G401 (cell line): ENCODE measurements at places on chromosomes 2 and 18.

DNA sequence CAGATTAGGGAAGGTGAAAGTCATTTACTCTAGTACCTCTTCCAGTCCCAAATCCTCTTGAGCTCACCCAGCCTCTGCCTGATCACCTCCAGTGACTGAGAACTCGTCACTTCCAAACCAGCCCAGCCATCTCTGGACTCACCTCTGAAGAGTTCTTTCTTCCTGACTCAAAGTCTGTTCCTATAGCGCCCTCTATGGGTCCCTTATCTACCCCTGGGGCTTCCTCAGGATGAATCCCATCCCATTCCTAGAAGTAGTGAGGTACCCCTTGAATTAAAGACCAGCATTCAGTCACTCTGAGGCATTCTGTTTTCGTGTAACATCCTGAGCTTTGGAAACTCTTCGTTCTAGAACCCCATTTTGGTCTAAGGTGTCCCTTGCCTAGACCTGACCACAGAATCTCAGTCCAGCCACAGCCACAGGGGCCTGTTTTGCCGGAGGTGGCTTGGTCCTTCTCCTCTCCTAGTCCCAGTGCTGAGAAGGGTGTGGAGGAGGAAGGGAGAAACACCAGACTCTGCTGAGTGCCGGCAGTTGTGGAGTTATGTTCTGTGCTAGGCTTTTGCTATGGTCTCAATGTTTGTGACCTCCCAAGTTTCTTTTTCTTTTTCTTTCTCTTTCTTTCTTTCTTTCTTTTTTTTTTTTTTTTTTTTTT lies 32.7 kb downstream of the SIX3 start:
- DNase-seq: peak; percentile 15

DNA sequence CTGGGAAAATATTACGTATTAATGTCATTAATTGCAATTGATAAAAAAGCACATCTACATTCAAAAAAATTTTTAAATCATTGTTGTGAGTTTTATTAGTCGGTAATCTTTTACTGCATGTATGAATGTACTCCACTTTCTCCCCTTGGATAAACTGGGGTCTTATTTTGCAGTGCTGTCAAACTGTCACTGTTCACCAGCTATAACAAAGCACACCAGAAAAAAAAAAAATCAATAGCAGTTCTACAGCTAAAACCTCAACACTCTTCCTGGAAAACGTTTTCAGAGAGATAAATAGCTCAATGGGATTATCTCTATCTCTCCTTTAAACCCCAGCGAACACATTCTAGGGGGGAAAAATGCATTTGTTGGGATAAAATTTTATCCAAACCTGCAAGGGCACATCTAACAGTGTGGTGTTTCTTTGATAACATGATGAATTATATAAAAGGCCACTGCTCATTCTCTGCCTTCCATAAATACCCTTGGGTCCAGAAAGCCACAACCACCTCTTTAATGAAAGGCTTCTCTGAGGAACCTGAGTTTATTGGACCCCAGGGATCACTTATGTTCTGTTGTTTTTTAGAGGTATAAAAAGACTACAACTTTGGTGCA lies 219.9 kb downstream of the CDH20 start:
- no peak for DNase-seq

GRCh38 chr2:29031046-29031445 lies 43.3 kb downstream of the PCARE start:
- no peak for DNase-seq

DNA sequence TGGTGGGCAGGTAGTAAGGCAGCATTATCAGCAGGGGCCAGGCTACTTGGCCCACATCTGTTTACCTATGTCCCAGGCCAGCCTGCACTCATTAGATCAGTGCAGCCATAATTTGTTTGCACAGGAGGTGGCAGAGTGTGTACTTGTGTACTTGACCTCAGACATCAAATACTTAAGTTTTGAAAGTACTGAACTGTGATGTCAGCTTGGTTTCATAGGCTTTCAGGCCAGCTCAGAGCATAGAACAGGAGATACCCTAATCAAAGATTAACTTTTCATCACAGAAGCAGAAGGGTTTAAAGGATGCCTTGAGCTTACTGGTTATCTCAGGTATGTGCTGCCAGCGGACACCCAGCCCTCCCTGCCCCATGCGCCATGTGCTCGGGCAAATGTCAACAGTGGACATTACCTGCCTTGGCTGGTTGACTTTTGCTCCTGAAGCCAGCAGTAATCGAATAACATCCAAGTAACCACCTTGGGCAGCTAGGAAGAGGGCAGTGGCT lies 33.2 kb downstream of the ANKRD29 start:
- no peak for DNase-seq

- DNase-seq: peak; percentile 31
These were observed 220.8 kb downstream of the GULP1 start for GRCh38 chr2:188512456-188512855.

- DNase-seq: no peak
These were observed 20.8 kb downstream of the LAMA1 start for GRCh38 chr18:7096838-7097237.

DNA sequence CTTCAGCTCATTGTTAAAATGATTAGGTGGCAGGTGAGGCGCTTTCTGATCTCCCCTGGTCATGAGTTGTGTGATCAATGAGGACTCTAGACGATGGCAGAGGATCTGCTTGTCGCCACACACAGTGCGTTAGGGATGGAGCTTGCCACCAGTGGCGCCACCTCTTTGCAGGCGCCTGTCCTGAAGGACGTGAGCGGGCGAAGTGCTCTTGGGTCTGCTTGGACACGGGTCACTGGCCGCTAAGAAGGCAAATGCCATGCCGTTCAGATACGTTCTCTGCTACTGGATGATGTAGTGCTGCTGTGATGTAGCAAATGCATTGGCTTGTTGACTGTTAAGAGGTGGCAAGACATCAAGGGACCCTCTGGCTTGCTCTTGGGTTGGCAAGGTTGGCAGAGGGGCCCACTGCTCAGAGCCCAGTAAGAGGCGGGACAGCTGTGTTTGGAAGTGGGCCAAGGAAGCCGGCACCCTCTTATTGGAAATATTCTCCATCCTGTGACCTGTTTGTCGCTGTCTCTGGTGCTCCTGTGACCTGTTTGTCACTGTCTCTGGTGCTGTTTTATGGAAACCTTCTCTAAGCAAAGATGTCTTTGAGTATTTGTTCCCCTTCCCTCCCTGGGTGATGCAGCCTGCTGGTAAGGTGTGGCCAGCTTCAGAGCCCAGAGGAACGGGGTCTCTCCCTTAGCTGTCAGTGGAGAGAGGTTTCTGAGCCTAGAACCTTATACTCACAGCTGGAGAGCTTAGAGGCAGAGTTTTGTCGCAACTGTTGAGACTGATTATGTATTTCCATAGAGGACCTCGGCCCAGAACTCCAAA lies 14.6 kb downstream of the LDLRAD4 start:
- DNase-seq: no peak

GRCh38 chr2:56287974-56288373 lies 104.2 kb downstream of the CCDC85A start:
- no peak for DNase-seq
